ENCODE measurements at places on chromosomes 13 and 19.

DNA sequence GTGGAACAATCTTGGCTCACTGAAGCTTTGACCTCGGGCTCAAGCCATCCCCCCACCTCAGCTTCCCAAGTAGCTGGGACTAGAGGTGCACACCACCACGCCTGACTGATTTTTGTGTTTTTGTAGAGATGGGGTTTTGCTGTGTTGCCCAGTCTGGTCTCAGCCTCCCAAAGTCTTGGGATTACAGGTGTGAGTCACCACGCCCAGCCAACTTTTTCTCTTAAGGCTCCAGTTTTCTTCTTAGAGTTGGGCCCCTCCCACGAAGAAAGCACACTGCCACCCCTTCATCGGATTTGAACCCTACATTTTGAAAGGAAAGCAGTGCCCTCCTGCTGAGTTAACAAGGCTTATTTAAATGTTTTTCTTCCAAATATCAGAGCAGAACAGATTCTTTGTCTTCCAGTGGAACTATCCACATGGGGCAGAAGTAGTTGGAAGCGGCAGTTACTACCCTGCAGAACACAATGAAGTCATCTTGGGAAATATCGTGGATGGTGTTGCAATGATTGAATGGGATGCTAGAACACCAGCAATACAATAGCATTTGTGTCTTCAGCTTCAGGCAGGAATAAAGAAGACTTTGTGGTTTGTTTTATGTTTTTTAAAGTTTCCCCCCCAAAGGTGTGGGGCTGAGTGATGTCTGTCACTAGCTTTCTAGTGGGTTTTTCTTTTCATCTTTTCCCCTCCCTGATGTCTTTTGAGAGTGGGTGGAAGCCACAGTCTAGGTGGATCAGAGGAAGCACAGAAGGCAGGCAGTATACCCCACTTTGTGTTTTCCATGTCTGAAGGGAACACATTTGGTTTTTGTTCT lies 8.9 kb downstream of the ACTN4 start:
- no peak for DNase-seq

GRCh38 chr13:34035676-34036325 lies 217.9 kb downstream of the RFC3 start:
- DNase-seq, result no peak

DNA sequence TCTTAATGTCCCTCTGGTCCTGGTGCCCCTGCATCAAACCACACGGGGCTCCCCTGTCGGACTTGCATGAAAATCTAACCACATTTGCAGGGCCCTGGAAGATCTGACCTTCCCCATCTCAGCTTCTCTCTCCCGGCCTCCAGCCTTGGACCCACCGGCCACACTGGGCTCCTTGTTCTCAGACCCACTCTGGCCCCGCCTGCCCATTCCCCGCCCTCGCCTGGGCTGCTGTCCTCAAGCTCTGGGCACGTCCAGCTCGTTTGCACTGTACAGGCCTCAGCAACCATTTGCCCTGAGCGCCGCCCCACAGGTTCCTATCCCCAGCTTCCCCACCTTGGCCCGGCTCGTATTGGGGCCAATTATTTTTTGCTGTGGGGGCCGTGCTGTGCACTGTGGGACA lies 10.5 kb downstream of the MYO9B start:
- no peak for DNase-seq

GRCh38 chr13:113579686-113580085 lies 4.9 kb upstream of the TFDP1 start:
- DNase-seq, result no peak

- no peak for DNase-seq
Measured at GRCh38 chr19:11680689-11681302, 58.0 kb downstream of the ZNF823 start.

DNA sequence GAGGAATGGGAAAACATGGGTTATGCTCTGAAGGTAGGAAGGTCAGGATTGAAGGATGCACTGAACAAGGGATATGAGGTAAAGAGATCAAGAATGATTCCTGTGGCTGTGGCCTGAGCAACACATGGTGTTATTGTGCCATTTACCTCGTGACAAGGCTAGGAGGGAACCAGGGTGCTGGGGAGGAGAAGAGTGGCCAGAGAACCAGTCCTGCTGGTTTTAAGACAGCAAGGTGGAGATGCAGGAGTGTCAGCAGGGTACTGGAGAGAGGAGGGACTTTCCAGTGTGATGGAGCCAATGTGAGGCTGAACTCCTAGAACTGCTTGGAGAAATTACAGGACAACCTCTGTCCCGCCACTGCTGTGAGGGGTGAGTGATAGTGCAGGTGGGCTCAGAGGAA lies 282.4 kb downstream of the MYO16 start:
- no peak for DNase-seq
